Calu3 (cell line): ENCODE measurements at places on chromosomes 1 and 21.

DNA sequence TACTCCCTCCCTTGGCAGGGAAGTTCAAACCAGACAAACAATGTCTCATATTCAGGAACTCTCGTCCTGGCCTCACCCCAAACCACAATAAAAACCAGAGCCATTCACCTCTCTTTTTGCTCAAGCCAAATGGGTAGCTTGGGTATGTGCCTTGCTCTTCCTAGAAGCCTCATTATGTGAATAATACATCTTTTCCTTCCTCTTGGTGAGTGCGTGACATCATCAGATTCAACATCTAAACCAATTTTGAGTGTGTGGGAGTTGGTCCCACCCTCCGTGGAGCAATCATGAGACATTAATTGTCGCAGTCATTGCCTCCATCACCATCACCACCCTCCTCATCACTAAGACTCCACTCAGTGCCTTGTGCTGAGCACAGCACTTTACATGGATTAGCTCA is 482.9 kb downstream of the PTPRU start:
- no peak for DNase-seq

DNA sequence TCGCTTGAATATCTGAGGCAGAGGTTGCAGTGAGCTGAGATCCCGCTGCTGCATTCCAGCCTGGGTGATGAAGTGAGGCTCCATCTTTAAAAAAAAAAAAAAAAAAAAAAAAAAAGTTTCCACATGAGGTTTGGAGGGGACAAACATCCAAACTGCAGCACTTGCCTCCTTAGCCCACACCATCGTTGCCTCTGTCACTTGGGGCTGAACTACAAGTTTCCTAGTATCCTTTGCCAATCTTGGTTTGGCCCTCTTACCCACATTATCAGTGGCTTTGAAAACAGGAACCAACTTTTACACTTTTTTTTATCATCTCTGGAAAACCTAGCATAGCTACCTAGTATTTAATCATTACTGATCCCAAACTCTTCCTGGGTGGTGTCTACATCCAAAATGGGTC is 59.2 kb downstream of the CLSTN1 start:
- no peak for DNase-seq

DNA sequence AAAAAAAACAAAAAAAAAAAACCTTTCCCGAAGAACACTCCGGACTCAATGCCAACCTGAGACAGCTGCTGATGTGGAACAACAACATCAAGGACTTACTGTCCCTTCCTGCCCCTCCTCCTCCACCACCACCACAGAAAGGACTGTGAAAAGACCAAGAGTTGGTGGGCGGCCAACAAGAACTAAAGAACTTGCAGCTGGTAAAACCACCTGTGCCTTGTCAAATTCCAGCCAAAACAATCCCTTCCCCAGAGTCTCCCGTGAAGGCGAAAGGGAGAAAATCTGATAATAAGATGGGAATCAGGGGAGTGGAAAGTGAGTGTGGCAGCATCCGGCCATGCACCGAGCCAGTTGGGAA is 88.9 kb downstream of the PROX1 start:
- no peak for DNase-seq

DNA sequence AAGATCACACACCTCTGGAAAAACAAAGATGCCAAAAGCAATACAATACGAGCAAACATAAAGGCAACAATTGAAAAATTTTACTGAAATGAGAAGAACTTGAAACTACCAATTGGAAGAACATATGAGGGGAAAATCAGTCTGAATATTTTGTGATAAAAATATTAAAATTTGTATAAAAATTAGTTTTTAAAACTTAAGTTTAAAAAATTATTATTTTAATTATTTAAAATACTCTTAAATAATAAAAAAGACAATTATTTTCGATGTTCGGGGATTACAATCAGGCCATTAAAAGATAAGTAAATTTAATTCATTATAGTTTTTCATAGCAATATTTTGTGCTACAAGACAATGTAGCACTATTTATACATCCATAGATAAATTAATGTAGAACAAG is 1239.3 kb downstream of the AMY1C start:
- no peak for DNase-seq

- peak; percentile 61 for DNase-seq
These were observed 157.5 kb upstream of the FGGY start for GRCh38 chr1:59139396-59139795.
